ENCODE measurements at places on chromosomes 13 and 19.

- no peak for DNase-seq
Observed at GRCh38 chr13:95793018-95793555, 116.1 kb downstream of the DNAJC3 start.

- no peak for DNase-seq
Observed at GRCh38 chr19:5665781-5666513, 14.4 kb downstream of the MICOS13 start.

- DNase-seq, result no peak
Observed at GRCh38 chr13:100139817-100140216, 50.9 kb downstream of the PCCA start.

GRCh38 chr13:72686766-72687165, 40.7 kb downstream of the MZT1 start:
- DNase-seq, result no peak
